ENCODE measurements at places on chromosomes 3 and 15.

DNA sequence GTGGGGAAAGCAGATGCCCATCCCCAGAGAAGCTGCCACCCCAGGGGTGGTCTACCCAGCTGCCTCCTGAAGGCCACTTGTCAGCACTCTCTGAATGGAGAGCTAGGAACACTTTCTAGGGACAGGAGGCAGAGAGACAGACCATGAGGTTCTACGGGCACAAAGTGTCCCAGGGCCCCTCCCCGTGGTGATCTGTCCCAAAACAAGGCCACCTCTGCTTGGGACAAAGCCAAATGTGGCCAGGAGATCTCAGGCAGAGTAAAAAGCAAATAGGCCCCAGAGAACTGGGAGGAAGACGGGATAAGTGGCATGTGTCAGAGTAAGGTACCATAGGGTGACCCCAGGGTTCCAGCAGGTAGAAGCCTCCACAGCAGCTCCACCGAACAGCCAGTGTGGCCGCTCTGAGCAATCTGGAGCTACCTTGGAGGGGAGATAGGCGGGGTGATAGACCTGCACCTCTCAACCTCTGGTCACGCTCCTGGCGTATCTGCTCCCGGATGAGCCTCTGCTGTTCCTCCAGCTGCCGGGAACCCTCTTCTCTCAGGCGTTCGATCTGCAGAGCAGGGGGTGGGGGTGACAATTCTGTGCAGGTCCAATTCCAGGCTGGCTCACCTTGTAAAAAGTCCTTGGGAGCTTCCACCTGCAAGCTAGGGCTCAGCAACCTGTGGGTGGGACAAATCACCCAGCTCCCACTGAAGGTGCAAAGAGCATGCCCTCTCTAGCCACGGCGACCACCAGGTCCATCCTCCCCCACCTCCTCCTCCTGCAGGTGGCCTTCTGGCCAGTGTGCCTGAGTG, 6.2 kb downstream of the C15orf62 start:
- DNase-seq: no peak

GRCh38 chr15:74794248-74794969, 12.5 kb downstream of the CSK start:
- no peak for DNase-seq

GRCh38 chr3:65279225-65279782, 591.5 kb upstream of the ADAMTS9 start:
- no peak for DNase-seq

DNA sequence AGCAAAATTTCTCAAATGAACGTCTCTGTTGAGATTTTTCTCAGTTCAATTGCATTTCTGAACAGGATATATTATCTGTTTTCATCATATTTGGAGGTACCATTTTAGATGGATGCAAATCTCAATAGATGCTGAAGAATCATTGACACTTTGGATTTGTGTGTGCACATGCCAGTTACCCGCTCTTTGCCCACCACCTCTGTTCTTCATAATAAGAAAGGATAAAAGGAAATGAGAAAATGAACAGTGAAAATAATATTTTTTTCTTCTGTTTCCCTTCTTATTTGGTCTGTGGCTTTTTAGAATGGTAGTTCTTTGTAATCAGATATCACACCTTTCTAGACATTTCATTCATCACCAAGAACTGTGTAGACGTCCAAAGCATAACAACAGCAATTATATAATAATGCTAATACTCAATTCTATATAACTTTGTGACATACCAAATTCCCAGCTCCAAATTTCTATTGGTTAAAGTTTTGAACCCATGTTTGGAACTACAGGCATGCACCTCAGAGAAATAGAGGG, 256.7 kb upstream of the SATB1 start:
- DNase-seq: no peak

DNA sequence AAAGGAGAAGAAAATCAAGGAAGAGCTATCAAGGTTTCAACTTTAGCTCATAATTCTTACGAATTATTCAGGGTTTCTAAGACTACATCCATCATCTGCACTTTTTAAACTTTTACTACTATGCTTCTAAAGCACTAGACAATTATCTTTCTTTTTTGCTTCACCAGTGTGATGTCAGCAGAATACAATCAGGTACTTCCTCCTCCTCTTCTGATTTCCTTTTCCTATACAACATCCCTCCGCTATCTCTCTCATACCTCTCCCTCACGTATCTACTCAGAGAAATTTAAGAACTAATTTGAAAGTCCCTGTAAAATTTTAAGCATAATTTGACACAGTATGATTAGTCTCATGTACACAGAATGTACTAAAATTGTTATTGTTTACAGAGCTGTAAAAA, 47.3 kb upstream of the USP50 start:
- no peak for DNase-seq

DNA sequence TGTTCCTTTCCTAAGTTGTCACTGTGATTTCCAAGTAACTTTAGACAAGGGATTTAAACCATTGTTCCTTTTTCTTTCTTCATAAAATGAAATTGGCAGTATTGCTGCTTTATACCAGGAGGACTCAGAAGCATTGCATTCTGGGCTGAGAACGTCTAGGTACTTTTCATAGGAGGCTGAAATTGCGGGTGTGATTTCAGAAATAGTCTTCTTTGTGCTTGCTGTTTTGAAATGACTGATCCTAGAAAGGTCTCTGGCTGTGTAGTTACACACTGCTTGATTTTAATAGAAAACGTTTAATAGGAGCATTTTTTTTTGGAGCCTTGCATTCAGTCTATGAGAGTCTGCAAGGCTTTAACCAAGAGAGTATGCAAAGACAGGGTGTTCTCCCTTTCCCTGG, 56.3 kb downstream of the PPM1L start:
- DNase-seq: no peak

DNA sequence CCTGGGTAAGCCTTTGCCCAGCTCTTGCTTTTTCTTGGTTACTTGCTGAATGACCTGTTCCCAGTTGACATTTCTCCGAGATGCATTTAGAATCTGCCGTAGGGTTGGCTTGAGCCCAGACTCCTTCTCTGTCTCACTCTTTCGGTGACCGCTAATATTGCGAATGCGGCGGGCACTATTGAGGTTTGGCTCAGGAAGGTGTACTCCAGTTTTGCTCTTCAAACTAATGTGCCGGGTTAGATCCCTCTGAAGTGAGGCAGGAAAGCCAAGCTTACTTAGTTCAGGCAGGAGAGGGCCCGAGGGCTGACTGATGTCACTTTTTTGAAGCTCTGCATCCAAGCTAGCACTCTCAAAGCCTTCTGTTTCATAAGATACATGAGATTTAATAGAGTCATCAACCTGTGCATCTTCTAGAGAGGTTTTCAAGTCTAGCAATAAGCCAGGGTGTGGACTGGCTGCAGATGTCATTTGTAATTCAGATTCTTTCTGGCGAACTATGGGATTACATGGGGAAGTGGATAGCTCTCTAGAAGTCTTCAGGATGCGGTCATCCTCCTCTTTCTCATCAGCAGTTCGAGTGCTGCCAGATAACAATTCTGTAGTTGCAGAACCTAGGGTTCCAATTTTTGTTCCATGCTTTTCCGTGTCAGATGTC, 41.0 kb downstream of the ZNF106 start:
- no peak for DNase-seq

DNA sequence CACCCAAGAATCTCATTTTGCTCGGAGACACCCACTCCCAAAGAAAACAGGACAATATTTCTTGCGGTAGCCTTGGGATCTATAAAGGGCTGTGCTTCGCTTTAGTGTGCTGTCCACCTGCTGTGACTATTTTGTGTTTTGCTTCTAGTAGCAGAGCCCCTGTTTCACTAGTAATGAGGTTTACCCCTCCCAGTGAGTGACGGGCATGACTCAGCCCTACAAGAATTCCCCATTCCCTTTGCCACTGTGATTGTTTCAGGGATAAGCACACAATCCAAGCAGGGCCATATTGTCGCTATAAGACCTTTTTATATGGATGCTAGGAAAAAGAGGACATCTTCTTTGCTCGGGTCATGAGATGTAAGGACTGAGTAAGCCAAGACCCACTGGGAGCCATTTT, 62.5 kb upstream of the FOXB1 start:
- DNase-seq: no peak

DNA sequence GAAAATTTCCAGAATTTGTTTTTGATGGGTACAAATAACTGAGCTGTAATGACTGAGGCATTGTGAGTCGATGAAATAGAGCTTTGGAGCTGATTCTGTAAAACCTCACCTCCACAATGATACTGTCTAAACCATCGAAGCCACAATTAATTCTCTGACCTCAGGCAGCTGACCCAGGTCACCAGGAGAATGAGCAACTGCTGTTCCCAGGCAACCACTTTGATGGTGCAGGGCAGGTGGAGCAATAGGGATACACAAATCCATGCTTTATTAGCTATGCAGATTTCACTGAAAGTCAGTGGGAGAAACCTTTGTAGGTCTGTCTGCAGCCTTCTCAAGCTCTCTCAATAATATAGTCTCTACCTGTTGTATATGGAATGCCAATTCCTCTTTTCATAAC, 204.4 kb downstream of the RYR3 start:
- DNase-seq: no peak

GRCh38 chr15:55872471-55872870, 120.9 kb downstream of the NEDD4 start:
- no peak for DNase-seq

DNA sequence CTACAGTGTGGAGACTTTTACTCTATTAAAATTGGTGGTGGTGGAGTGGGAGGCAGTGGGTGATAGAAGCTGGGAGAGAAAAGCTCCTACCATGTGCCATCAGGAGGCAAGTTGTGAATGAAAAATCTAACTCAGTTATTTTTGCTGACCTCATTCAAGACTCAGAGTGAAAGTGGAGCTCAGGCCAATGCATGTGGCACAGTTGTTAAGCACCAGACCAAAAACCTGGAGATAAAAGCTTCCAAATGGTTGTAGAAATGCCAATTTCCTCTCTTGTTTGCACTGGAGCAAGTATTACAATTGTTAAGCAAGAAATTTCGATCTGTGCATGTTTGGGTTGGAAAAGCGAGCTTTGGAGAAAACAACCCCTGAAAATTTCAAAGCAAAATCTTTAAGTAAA, 81.5 kb upstream of the PRICKLE2 start:
- no peak for DNase-seq

DNA sequence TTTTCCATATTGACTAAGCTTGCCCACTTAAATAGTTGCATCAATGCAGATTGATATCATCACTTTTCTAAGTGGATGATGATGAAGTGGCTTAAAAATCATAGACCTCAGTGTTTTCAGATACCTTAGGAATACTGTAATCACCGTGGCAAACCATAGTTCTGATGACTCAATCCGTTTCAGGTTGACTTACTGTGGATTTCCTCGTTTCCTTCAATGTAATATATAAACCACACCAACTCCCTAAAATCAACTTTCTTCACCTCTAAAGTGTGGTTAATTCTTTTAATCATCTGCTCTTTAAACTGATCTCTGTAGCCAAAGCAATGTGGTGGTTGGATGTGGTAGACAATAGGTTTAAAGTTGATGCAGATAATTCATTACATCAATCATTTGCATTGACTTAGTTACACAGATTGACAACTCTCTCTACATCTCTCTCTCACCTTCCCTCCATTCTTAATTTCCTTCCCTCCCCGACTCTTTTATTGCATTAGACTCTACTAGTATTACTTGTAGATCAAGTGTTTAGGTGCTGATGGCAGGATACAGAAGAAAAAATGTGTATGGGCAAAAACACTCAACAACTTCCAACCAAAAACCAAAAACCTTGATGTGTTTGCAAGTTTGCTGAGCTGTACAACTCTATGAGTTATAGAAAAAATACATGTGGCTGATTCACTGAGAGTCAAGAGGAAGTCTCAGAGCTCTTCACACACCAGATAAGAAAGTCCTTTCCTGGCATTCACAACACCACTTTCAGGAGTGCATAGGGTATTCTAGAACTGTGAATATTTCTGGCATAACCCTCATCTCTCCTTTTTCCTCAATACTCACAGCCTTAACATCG, 243.5 kb downstream of the NFKBIZ start:
- no peak for DNase-seq

- DNase-seq: no peak
Observed at GRCh38 chr15:22948056-22948455, 32.1 kb downstream of the CYFIP1 start.

GRCh38 chr15:95557226-95558046, 773.1 kb upstream of the NR2F2 start:
- peak; percentile 22 for DNase-seq

DNA sequence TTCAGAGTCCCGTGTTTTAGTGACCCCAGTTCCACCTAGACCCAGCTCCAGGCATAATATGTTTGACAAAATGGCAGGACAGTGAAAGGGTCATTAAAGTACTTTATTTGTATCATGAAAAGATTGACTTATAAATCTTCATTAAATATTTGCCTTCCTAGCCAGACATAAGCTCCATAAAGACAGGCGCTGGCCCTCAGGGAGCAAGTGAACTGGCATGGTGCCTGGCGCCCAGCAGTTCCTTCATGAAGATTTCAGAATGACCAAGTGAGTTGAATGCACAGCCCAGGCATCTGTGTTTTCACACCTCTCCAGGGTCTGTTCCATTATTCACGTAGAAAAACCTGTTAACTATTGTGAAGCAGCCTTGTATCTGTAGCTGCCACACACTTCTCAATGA, 166.2 kb downstream of the GAP43 start:
- no peak for DNase-seq

GRCh38 chr3:138461896-138462295, 27.5 kb downstream of the ESYT3 start:
- no peak for DNase-seq

DNA sequence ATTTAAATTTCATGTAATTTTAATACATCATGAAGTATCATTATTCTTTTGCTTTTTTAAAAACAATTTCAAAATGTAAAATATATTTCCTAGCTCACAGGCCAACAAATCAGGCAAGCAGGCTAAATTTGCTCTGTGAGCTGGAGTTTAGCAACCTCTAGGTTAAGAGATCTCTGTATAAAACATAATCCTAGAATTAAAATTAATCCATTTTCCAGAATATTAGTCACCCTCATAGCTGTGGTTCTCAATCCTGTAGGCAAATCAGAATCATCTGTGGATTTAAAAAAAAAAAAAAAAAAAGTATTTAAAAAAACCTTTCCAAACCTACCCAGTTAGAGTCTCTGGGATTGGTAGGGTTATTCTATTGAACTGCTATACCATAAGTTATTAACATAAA, 209.7 kb downstream of the MINAR1 start:
- DNase-seq: no peak

DNA sequence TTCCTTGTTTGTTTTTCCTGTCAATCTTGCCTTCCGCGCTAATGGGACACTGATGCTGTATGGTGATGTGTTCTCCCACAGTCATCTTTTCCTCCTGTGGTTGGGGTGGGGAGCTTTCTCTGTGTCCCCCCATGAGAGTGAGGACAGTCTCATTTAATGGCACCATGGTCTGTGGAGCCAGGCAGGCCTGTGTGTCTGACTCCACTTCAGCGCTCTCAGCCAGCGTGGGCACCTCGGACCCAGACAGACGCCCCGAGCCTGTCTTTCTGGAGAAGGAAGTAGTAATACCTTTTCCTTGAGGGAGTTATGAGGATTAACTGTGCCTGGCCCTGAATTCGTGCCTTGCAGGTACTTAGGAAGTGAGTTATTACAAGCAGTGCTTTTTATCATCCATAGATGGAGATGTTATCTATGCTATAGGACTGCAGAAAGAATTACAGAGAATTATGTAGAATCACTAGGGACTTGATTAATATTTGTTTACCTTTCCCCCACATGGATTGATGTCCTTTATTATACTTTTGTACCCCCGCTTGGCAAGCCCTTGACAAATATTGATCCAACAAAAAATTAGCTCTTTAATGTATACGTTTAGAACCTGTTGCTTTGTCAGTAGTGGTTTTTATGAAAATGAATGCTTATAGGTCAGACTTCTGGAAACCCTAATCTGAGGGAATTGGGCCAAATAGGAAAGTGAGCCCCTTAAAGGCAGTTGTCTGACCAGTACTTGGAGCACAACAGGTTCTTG, 152.4 kb downstream of the PGPEP1L start:
- no peak for DNase-seq
